Activated CD4-positive, alpha-beta T cell treated with anti-CD3 and anti-CD28 coated beads, Interleukin-10, Interleukin-2, amounts not matched to agents 100 ng/mL and 50 ng/mL, durations not matched to agents 16 hours and 8 hours (primary cell): ENCODE measurements at places on chromosomes 2 and 18.

- no peak for DNase-seq
These were observed 100.9 kb downstream of the BAZ2B start for GRCh38 chr2:159515441-159515840.

DNA sequence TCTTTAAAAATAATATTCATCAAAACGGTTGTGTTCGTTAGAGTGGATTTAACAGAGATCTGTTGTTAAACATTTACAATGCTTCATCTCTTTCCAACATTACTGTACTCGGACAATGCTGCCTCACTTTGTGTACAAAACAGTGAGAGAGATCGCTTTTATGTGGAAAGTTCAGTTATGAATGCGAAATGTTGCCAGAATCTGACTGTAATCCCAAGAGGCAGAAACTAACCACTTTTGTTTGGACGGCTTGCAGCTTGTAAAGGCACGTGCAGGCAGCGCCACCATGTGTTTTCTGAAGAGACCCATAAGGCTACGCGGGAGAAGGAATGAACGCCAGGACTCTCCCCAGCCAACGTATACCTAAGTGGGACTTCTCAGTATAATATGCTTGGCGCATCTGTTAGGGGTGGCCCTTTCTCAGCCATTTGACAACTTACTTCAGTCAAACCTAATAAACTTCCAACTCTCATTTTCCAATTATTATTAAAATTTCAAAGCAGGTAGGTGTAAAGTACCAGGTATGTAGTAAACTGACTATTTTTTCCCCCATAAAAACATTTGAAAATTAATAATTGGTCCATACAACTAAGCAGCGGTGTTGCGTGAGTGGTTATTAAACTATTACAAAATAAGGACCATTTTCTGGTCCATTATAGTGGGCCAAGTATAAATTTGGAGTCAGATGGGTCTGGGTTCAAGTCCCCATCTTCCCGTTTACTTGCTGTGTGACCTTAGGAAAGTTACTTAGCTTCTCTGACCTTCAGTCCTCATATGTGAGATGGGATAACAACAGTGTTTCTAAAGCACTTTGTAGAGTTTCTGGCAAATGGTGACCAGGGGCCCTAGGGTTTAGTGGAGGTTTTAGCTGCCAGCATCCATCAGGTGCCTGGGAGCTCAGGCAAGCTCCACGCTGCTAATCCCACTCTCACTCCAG, 5.6 kb upstream of the NAPG start:
- peak; percentile 74 for DNase-seq

DNA sequence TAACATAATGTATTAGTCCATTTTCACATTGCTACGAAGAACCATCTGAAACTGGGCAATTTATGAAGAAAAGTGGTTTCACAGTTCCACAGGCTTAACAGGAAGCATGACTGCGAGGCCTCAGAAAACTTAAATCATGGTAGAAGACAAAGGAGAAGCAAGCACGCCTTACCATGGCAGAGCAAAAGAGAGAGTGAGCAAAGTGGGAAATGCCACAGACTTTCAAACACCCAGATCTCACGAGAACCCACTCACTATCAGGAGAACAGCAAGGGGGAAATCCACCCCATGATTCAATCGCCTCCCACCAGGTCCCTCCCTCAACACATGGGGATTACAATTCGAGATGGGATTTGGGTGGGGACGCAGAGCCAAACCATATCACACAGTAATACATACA, 22.5 kb downstream of the PIGN start:
- DNase-seq = no peak

GRCh38 chr2:99689145-99689742, 199.4 kb upstream of the REV1 start:
- DNase-seq = no peak
